ENCODE measurements at places on chromosomes 3 and 15.

DNA sequence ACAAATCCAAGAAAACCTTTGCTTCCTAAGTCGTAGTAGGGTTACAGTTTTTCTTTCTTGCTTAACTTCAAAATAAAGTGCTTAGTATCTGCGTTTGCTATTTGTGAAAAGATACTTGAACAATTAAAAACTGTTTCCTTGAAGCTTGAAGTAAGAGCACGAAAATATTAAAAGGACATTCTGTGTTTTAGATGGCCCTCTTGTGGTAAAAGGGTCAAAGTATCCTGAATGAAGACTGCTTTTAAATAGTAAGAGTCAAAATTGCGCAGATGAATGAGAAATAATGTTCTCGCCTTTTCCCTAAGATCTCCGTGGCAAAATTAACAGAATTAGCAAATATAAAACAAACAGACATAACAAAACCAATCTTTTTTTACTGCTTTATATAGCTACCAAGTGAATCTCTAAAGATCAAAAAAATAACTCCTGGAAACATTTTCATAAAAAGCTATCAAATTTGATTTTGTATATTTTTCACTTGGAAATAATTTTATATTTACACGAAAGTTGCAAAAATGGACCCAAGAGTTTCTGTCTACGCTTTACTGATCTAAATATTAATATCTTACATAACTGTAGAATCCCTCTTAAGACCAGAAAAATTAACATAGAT, 175.4 kb downstream of the MBNL1 start:
- DNase-seq, result peak; percentile 81

DNA sequence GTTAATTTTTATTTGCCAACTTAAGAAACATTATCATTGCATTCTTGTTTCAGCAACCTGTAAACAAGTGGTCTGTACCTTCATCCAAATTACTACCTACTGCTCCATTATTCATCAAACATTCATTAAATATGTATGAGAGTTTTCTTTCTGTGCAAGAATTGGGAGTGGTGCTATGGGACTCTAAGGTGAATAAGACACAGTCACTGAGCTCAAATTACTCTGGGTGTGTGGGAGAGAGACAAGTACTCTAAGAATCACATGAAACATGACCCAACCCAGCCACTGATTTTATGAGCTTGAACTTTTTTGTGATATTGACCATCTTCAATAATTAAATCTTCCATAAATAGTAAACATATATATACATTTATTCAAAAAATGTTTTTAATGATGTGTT, 227.2 kb upstream of the TP63 start:
- DNase-seq, result no peak

DNA sequence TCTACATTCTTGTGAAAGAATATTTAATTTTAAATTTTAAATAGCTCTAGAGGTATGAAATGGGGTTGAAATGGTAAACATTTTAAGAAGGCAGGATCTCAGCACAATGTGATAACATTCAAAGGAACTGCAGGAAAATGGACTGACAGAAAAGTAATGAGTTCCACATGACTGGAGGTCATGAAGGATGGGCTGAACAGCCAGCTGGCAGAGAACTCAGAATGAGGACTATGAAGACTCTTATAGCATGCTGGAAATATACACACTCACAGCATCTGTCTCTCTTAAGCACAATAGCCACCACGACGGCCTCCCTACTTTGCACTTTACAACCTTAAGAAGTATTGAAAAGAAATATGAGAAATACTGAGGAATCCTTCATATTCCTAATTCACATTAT, 94.7 kb downstream of the TNIK start:
- no peak for DNase-seq

GRCh38 chr3:127486321-127486944, 104.1 kb downstream of the TPRA1 start:
- DNase-seq, result no peak

GRCh38 chr3:49626101-49626581, 48.0 kb upstream of the APEH start:
- DNase-seq, result peak; percentile 45

DNA sequence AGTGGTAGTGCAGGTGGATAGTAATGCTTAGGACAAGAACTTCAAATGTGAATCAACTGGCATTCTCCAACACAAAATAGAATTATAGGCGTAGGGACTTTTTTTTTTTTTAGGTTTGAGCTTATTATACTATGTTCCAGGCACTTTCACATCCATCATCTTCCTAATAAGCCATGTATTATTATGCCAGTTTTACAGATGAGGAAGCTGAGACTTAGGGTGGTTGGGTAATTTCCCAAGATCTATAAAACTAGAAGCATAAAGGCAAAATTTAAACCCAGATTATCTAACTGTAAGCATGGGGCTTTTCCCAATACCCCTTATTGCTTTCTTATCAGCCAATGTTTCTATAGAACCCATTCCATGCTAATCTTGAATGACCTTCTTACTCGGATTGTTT, 75.1 kb upstream of the ETV5 start:
- DNase-seq, result no peak

- no peak for DNase-seq
These were observed 247.1 kb upstream of the LMCD1 start for GRCh38 chr3:8254489-8254888.

GRCh38 chr3:81864272-81864671, 102.8 kb upstream of the GBE1 start:
- no peak for DNase-seq

- no peak for DNase-seq
These were observed 243.5 kb upstream of the UBE2E2 start for GRCh38 chr3:22959593-22959992.

DNA sequence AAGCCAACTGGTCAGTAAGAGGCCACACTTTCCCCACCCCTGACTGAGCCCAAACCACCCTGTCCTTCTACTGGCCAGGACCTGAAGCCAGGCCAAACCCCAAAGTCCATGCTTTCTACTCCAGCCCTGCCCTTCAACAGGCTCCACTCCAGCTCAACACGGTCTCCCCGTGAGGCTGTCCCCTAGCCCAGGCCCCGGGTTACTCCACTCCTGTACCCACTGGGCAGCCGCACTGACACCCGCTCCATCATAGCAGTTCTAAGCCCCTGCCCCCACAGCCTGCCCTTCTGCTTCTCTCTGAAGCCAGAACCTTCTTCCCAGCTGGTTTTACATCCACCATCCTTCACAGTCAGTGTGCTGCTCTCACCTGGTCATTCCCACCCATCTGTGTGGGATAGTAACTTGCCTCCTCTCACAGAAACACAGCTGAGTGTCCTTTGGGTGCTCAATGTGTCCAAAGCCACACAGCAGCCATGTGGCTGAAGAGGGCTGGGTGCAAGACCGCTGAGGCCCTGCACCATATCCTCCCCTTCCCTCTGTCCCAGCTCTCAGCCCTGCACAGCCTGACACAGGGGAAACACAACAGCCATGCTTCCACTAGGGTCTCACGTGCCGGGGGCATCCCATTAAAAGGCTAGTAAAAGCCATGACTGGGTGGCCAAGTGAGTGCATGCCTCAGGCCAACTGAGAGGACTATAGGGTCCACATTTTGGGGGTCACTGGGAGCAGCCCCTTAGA, 38.1 kb downstream of the TLE3 start:
- DNase-seq, result no peak

GRCh38 chr3:72617424-72618024, 230.7 kb downstream of the SHQ1 start:
- DNase-seq, result no peak

GRCh38 chr3:33001889-33002288, 50.4 kb downstream of the CCR4 start:
- peak; percentile 2 for DNase-seq

DNA sequence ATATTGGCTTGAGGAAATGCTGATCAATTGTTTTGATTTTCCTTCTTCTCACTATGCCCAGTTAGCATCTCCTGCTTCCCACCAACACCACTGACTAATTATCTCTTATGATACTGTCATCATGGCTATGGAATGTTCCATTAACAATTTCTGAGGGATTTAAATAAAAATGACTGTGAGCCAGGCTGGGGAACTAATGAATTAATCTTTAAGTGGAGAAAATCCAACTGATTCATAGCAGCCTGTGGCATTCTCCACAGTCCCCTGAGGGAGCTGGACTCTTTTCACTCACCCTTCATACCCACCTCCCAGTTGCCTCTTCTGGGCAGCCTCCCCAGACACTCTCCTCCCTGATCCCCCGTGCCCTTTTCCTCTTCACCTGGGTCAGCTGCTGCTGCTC, 353.6 kb downstream of the CLSTN2 start:
- peak; percentile 78 for DNase-seq

DNA sequence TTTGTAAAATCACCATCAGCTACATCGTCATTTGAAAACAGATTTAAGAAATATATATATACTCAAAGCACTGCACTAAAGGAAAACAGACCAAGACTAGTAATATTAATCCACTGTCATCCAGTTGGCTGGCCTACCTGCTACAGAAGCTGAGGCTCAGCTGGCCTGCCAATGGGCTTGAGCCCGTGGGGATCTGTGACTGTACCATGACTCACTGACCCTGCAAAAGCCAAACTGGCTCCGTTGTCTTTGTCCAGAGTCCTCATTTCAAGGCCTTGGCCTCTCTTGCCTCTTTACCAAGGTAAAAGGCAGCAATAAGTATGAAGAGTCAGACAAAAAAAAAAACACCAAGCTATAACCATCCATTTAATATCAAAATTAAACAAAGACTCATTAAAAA, 463.5 kb upstream of the RASGRP1 start:
- peak; percentile 89 for DNase-seq

DNA sequence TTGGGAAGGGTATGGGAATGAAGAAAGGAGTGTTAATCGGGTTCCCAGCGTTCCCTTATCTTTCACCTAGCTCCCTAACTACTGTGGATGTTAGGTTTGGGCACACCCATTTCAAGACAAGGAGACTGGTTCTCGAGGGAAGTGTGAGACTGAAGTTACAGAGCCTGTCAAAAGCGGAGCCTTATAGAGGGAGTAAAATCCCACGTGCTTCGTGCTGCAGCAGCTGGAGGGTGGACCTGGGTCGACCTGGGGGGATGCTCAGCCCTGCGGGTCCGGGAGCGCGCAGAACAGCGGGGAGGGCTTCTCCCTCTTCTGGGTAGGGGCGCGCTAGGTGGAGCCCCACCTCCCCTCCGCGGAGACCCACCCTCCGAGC, 314 bp upstream of the TMED3 start:
- DNase-seq, result peak; percentile 14

- DNase-seq, result peak; percentile 56
These were observed 10.3 kb downstream of the USF3 start for GRCh38 chr3:113685956-113686721.

- no peak for DNase-seq
These were observed 434.9 kb upstream of the THRB start for GRCh38 chr3:24929521-24929920.
